ENCODE measurements at places on chromosomes 7 and 10.

- no peak for DNase-seq
Observed at GRCh38 chr7:93843260-93843659, 47.3 kb downstream of the TFPI2 start.

DNA sequence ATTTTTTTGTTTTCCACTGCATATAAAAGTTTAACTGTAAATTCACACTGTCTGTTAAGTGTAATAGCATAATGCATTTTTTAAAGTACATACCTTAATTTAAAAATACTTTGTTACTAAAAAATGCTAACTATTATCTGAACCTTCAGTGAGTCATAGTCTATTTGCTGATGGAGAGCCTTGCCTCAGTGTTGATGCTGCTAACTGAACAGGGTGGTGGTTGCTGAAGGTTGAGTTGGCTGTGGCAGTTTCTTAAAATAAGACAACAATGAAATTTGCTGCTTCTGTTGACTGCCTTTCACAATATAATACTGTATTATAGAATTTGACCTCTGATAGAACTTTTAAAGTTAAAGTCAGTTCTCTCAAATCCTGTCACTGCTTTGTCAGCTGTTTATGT, 72.3 kb upstream of the GATAD1 start:
- DNase-seq = no peak

DNA sequence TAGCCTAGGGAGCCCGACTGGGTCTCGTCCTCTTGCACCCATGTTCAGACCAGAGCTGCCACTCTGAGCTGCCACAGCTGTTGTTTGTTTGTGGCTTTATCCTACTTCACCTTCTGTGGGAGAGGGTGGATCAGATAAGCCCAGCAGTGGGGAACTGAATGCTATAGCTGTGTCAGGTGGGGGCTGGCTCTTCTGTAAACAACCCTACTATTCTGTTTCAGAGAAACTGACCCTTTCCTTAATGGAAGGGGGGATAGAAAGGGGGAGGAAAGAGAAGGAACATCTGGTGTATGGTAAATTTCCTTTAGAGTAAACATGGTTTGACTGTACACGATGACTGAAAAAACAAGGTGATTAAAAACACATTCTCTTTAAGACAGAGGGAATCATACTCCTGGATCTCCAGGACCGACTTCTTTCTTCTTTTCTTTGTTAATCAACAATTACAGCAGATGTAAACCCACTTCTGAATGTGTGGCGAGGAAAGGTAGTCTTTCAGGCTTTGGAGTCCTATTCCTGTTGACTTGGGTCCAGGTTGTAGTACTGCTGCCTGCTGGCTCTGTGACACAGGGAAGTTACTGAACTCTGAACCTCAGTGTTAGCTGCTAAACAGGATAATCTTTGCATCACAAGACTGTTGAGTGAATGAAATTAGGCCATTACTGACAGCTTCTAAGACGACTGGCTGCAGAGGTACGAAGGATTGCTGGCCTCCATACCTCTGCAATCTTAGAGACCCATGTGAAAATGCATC, 6.0 kb downstream of the PRXL2A start:
- DNase-seq = no peak

DNA sequence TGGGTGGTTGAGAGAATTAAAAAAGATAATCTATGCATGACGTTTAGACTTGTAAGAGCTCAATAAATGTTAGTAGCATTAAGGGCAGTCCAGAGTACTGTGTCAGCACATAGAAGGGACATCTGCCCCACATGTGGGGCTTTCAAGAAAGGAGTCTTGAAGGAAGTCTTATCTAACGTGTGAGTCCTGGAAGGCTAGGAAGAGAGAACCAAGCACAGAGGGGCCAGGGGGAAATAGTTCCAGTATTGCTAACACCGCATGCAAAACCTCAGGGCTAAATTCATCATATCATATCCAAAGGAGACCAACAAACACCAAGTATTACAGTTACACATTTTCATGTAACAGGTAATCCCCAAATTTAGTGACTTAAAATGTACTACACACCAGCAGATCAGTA, 122.7 kb downstream of the AOAH start:
- no peak for DNase-seq

DNA sequence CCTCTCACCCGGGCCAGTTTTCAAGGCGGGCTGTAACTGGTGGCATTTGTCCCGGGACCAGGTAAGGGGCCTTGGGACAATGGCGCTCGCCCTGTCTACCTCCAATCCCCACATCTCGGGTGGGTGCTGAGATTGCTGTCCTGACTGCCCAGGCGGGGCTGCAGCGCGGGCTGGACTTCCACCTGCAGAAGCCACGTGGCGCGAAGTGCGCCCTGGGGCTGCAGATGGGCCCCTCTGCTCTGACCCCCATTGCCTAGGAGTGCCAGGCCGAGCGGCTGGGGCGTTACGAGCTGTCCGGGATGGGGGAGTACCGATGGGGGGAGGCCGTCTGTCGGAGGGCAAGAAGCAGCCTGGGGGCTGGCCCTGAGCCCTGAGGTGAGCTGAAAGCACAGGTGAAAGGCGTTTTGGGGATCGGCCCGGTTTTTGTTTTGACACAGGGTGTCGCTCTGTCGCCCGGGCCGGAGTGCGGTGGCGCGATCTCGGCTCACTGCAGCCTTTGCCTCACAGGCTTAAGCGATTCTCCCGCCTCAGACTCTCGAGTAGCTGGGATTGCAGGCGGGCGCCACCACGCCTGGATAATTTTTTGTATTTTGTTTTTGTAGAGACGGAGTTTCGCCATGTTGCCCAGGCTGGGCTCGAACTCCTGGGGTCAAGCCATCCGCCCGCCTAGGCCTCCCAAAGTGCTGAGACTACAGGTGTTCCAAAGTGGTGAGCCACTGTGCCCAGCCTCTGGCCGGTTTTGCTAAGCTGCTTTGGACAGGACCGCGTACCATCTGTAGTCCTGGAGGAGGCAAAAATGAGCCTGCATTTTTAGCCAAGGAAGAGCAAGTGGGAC, at the start of gene SFXN2:
Gene SFXN2 (plus strand): TSS at position 16 of the 835 bp plus-strand sequence. CDS start 12,001 bp downstream, outside the sequence.
- DNase-seq = peak; percentile 46

DNA sequence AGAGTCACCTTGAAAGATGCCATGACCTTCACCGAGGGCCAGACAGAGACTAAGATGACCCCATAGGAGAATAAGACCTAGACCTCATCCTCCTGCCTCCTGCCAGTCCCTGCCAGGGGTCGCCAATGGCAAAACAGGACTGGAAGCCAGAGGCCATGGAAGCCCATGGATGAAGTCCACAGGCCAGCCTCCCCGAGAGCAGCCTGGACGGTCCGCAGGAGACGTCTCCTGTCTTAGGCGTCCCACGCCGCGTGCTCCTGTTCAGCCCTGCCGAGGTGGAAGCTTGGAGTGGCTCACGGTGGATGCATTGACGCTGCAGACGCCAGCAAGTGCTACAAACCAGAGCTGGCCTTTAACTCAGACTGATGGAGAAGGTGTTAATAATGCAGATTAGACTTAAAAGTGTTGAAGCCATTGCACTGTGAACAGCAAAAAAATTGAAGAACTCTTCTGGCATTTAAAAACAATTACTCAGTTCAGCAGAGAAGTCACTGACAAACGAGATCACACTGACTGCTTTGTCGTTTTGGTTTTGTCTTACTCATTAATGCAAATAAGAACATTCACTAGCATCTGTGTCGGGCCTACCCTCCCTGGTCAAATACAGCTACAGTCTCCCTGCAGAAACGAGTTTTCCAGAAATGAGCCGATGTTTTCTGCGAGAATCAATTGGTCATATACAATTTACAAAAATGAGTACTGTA, 38.1 kb upstream of the FAM20C start:
- DNase-seq = no peak

DNA sequence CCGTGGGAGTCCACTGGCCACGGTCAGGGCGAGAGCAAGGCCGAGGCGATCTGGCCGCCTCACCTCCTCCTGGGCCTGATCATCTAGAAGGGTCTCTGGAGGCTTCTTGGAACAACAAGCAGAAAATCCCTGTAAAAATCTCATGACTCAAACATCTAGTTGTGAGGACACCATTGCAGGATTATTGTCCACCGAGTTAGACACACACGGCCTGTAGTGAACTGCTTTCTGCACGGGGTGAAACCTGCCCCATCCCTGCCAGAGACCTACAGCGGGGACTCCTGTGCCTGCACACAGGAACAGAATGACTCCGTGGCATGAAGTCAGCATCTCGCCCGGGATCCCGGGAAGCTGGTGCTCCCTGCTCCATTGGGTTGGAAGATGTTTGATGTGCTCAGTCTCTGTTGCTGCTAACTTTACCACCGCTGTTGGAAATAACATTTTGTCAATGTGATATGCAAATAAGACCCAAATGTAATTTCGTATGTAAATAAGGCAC, 267.0 kb upstream of the TCERG1L start:
- no peak for DNase-seq

GRCh38 chr7:141698247-141699015, 3.5 kb downstream of the DENND11 start:
- no peak for DNase-seq

DNA sequence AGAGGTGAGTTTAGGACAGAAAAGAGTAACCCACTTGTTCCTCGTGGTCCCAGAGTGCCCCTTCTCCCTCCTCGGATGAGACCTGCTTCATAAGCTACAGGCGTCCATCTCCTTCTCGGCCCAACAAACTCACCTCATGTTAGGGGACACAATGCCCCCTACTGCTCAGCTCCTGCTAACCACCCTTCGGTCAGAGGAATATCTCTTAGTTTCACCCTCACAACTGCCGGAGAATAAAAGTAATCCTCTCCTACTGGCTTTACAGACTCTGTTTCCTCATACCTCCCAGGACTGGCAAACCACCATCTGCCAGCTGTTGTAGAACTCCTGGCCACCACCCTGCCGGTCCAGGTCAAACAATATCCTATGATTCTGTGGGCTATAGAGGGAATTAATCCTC, 3.2 kb downstream of the AKR1B15 start:
- DNase-seq = no peak

DNA sequence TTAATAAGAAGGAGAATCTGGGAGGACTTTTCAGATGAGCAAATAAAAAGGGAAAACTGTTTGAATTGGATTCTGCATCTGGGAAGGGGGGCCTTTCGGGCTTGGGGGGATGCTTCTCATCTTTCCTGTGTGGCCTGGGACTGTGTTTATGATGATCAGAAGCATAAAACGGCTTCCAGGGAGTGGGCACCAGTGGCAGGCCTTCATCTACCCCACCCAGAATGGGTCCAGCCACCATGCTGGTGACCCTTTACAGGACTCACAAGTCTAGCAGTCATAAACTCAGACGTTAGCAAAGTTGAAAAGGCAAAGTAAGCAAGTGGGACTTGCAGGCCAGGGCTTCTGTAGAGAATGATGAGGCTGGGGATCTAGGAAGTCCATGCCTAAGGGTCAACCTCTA, 198.3 kb upstream of the ZMIZ1 start:
- no peak for DNase-seq

GRCh38 chr7:49876202-49876601, 102.8 kb downstream of the VWC2 start:
- DNase-seq = no peak

DNA sequence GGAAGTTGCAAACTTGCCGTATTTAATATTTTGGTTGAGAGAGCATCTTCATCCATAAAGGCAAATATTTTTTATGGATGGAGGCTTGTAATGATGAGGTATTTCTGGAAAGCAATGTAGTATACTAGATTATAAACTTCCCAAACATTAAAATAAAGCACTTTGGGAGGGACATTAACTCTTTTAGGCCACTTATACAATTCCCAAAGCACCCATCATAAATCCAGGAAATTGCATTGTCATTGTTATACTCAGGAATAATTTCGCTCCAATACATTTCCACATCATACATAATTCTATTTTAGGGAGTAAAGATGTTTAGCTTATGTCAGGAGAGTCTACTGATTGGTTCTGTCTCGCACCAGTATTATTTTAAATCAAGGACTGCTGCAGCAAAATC, 212.7 kb upstream of the MKI67 start:
- DNase-seq = no peak

GRCh38 chr10:71236822-71237682, 24.7 kb downstream of the UNC5B start:
- no peak for DNase-seq

- no peak for DNase-seq
Observed at GRCh38 chr7:38000272-38000671, 79.8 kb downstream of the EPDR1 start.

- DNase-seq = no peak
Observed at GRCh38 chr10:122665329-122665860, 34.3 kb downstream of the C10orf120 start.

DNA sequence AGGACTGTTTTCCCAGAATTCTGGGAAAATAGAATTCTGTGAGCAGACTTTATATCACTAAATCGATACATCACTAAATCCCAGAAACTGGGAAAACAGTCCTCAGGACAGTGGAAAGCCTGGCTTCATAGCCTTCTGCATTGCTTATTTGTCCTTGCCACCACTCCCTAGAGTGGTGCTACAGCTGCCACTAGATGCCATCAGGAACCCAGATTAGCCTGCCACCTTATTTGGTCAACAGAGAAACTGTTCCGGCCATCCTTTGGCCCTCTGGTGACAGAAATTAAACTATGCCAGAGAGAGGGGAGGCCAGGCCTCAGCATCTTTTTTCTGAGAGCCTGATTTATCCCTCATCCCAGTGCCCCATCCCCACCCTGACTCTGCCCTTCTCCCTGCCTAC, 19.6 kb upstream of the NFKB2 start:
- DNase-seq = no peak

DNA sequence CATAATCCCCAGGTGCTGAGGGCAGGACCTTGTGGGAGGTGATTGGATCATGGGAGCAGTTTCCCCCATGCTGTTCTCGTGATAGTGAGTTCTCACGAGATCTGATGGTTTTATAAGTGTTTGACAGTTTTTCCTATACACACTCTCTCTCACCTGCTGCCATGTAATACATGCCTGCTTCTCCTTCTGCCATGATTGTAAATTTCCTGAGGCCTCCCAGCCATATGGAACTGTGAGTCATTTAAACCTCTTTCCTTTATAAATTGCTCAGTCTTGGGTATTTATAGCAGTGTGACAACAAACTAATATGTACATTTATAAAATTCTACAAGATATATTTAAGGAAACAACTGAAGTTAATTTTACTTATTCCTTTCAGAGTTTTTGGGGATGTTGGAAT, 170.8 kb upstream of the BET1 start:
- DNase-seq = no peak

DNA sequence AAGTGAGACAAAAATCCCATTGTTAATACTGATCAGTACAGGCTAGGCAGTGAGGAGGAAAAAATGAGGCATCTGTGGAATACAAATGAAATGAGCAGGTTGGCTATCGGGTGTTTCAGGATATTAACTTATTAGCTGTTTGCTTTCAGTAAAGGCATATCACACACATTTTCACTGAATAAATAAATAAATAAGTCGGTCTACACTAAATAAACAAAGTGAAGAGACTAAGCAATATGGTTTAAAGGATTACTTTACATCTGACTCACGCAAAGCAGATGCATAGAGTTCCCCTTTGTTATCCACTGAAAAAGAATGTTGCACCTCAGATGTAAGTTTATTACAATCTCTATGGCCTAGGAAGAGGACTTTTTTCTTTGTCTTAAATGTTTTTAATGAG, 6.3 kb upstream of the SEMA3A start:
- no peak for DNase-seq

Measured in stimulated activated CD4-positive, alpha-beta T cell treated with anti-CD3 and anti-CD28 coated beads, Interleukin-4, amount 100 ng/mL, for 4 hours (primary cell).